Activated T-cell treated with anti-CD3 and anti-CD28 coated beads, Interleukin-2, amount 50 U/mL, for 1 hour (primary cell): ENCODE measurements at places on chromosomes 12 and 14.

- DNase-seq, result no peak
Observed at GRCh38 chr12:81626406-81626805, 132.7 kb downstream of the PPFIA2 start.

GRCh38 chr12:1630133-1630826 lies 1.2 kb downstream of the WNT5B start:
- DNase-seq, result peak; percentile 41

DNA sequence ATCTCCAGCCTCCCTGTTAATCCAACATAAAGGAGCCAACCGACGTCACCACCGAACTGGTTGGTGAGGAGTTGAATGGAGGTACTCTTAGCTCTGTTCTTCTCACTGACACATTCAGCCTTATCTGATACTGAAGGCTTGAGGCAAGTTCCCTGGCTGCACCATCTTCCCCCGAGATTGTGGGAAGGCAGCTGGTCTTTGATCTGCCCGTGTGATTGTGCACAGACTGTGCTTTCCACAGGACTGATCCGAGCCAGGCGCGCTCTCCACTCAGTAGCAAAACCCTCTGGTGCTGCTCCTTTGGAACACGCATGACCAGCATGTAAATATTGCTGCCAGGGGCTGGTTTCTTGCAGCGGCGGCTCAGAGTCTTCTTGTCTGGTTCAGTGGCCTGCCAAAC lies 30.1 kb upstream of the DLK1 start:
- DNase-seq, result no peak

DNA sequence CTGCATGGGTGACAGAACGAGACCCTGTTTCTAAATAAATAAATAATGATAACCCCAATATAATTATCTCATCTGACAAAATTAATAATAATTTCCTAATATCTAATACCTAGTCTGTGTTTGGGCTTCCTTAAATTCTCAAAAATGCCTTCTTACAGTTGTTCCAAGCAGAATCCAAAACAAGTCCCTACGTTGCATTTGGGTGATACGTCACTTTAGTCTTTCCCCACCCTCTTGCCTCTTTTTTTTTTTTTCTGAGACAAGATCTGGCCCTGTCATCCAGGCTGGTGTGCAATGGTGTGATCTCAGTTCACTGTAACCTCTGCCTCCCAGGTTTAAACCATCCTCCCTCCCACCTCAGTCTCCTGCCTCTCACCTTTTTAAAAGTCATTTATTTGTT lies 26.7 kb downstream of the VEZT start:
- no peak for DNase-seq

- no peak for DNase-seq
Observed at GRCh38 chr14:89779707-89780106, 174.8 kb downstream of the EFCAB11 start.

DNA sequence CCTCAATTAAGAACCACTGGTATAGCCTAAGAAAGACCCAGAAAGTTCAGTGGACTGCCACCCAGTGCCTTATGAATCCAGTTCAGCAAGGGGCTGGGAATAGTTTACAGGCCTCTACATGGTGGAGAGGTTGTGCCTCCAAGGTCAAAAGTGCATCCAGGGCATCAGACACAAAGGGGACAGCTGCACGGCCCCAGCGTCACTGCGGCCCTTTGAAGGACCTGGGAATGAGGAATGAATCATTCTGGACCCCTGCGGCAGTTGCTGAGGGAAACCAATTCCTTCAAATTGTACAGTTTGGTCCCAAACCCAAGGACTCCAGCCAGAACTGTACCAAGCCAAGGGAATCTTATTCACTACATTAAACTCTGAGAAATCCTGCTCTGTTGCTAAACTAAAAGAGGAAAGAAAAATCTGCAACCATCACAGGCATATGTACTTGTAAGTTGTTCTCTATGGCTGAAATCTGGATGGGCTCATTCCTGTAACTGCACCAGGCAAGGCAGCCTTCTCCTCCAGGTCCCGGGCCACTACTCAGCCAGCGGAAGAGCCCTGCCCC lies 10.9 kb upstream of the NGB start:
- DNase-seq, result no peak

DNA sequence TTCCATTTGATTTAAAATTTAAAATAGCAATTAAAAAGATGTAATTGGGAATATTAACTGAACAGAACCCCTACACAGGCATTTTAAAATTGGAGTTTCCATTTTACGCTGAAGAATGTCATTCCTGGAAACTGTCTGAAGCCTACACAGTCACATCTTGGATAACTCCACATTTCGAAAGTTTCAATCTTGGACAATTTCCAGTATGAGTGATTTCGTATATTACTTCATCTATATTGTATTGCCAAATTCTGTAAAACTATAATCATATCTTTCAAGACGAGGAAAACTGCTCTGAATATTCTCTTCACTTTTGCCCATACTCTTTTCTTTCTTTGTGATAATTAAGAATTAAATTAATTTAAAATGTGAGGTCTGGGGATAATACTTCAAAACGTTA lies 194.2 kb upstream of the ABCD2 start:
- DNase-seq, result no peak

- DNase-seq, result no peak
Observed at GRCh38 chr12:110811972-110812371, 34.8 kb upstream of the CCDC63 start.

- no peak for DNase-seq
Observed at GRCh38 chr12:56948881-56949280, 8.5 kb downstream of the RDH16 start.

DNA sequence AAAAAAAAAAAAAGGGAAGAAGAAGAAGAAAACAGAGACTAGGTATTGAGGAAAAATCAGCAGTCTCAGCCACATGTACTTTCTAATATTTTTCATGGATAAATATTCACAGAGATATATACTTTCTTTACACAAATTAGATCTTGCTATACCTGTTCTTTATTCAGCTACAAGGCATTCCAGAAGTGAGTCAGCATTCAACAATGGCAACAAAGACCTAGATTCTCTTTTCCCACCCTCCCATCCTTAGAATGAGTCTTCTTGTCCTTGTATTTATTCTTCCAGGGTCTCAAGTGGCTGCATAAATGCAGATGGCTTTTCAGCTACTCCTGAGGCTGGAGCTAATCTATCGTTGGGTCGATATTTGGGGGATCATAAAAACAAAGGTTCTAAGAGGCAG lies 93.0 kb downstream of the NT5DC3 start:
- DNase-seq, result no peak

GRCh38 chr12:88634008-88634407 lies 53.7 kb upstream of the KITLG start:
- no peak for DNase-seq

GRCh38 chr12:64545081-64545382 lies 65.3 kb upstream of the RASSF3 start:
- no peak for DNase-seq

DNA sequence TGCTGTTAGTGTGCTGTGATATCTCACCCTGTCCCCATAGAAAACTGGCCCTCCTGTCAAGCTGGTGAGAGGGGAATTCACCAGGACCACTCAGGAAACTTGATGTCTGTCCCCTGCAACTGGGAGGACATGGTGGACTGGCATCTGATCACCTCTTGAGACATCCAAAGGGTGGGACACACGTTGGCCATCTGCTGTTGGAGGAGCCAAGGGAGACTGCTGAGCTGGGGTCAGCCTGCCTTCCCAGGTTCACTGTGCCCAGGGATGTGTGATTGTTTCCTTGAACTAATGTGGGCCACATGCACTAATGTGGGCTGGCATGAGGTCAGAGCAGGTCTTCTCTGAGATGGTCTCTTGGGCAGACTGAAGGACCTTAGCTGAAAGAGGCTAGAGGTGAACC lies 16.7 kb upstream of the TMEM229B start:
- DNase-seq, result no peak

GRCh38 chr14:103316721-103317121 lies 17.3 kb upstream of the EIF5 start:
- DNase-seq, result no peak
